ENCODE measurements at places on chromosomes 6 and 20.
A peak's percentile ranks its signal among the peaks of the same experiment; 100 is the strongest.

- no peak for DNase-seq
Measured at GRCh38 chr6:69179681-69180080, 544.6 kb downstream of the ADGRB3 start.

DNA sequence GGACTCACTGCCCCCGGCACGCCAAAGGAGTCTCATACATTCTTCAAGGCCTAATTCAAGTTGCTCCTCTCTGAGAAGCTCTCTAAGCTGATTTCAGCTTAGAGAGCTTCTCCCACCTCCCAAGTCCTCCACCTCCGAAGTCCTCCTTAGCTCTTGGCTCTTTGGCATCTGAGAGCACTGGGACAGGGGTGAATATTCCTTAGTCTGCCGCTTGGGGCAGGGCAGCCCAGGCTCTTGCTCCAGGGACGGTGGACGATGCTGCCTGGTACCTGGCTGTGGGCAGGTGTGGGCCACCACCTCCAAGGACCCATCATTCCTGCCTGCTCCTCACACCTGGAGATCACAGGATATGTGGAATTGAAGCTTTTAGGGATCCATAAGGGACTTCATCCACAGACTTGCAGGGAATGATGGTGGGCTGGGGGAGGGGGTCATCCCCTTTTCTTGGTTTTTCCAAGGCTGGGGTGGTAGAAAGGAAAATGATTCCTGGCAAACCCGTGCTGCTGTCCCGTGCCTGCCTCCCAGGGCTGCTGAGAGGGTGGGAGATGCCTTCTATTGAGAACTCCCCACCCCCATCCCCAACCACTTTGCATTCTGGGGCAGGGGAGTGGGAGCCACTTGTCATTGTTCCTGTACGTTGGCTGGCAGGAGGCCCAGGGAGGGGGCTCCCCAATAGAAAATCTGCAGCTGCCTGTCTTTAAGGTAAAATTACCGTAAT, 57.4 kb downstream of the ARHGAP40 start:
- peak; percentile 47 for DNase-seq

- DNase-seq = no peak
Measured at GRCh38 chr6:89596484-89596883, 42.1 kb downstream of the LYRM2 start.

- DNase-seq = no peak
Measured at GRCh38 chr6:5995949-5996713, 10.6 kb downstream of the NRN1 start.

Data from stimulated activated CD8-positive, alpha-beta memory T cell treated with anti-CD3 and anti-CD28 coated beads, Interleukin-4, amount 100 ng/mL, for 48 hours (primary cell).